ENCODE measurements at places on chromosomes 4 and X. TPM values are rescaled to one million over a fixed set of nuclear protein-coding genes. Genes with fewer than 3 reads are reported as not detected.

GRCh38 chrX:23515028-23515427, 152.3 kb upstream of the PRDX4 start:
- H3K27ac ChIP-seq, result no peak overlapping the region
- H3K36me3 ChIP-seq, result no peaks in the 10 kb centered on the region
- H3K4me3 ChIP-seq, result no peak overlapping the region
- no peaks in the 10 kb centered on the region for H3K27me3 ChIP-seq

- H3K27me3 ChIP-seq, result no peaks in the 10 kb centered on the region
- peak; percentile 6 for DNase-seq
- H3K27ac ChIP-seq, result no peak overlapping the region
Measured at GRCh38 chrX:146863566-146863965, 49.0 kb upstream of the CXorf51A start.

DNA sequence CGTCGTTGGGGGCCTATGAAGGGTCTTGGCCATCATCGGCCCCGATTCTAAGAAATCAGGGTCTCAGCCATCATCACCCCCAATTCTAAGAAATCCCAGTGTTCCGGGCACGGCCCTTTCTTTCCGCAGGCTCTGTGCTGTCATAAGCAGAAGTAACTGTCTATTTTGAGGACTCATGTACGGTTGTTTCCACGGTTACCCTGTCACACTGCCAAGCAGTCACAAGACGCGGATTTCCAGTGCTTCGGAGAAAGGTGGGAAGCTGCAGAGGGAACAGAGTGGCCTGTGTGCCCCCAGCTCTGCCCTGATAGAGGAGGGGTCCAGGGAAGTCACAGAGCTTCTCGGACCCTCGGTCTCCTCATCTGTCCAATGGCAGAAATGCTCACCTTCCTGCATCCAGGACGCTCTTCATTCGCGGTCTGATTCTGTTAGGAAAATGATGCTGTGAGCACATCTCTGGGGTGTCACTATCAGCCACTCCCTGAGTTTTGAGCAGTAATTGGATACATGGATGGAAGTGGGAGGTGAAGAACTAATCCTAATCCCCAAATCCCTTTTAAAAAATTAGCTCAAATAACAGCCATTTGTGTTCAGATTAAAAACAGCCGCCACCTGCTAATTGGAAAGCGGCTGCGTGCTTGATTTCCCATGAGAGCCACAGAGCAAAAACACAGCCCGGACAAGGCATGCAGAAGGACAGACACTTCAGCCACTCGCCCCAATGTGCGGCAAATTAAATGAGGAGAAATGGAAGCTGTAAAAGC, 73.1 kb downstream of the WFS1 start:
- DNase-seq, result peak; percentile 27
- H3K4me3 ChIP-seq, result no peak overlapping the region
- H3K36me3 ChIP-seq, result no peaks in the 10 kb centered on the region
- H3K4me1 ChIP-seq, result peaks cover 2% of the 10 kb centered on the region
- peaks cover 12% of the 10 kb centered on the region for H3K27me3 ChIP-seq

GRCh38 chrX:154401045-154401799, 3.0 kb downstream of the RPL10 start:
- no peak overlapping the region for H3K4me3 ChIP-seq
- 0 out of 2 replicates have a peak, but pooled peaks cover 2% of the 10 kb centered on the region for H3K4me1 ChIP-seq
- H3K36me3 ChIP-seq, result peaks cover 21% of the 10 kb centered on the region
- no peaks in the 10 kb centered on the region for H3K27me3 ChIP-seq
- H3K27ac ChIP-seq, result no peak overlapping the region

DNA sequence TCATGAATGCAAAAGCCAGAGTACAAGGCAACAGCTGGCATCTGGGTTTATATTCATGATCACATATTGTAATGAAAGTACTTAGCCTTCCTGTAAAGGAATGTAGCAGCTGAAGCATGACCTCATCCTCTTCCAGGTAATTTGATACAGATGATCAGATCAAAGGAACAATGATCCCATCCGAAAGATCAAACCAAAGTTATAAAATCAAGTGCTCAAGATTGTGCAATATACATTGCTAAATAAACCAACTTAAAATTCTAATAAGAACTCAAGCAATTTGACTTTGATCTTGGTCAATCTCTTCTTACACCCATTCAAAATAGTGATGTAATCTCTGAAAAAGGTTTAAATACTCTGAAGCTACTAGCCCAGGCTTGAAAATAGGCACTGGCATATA, 113.1 kb upstream of the INPP4B start:
- no peaks in the 10 kb centered on the region for H3K36me3 ChIP-seq
- H3K27ac ChIP-seq, result no peak overlapping the region
- DNase-seq, result no peak
- no peaks in the 10 kb centered on the region for H3K4me1 ChIP-seq
- no peak overlapping the region for H3K4me3 ChIP-seq
- no peaks in the 10 kb centered on the region for H3K27me3 ChIP-seq

WNK3 gene
- 1.4 TPM for total RNA-seq

JADE3 gene
- 4.7 TPM for total RNA-seq

SMAD1 gene
- total RNA-seq, result 17.6 TPM

ARR3 gene
- not detected for total RNA-seq

SGMS2 gene
- total RNA-seq, result 57.5 TPM

ATOH1 gene
- not detected for total RNA-seq
